ENCODE measurements at places on chromosomes 3 and 15. TPM values are rescaled to one million over a fixed set of nuclear protein-coding genes. Genes with fewer than 3 reads are reported as not detected.

The AMIGO3 gene
- total RNA-seq = 4.0 TPM

The GABRA5 gene
- total RNA-seq = not detected

DNA sequence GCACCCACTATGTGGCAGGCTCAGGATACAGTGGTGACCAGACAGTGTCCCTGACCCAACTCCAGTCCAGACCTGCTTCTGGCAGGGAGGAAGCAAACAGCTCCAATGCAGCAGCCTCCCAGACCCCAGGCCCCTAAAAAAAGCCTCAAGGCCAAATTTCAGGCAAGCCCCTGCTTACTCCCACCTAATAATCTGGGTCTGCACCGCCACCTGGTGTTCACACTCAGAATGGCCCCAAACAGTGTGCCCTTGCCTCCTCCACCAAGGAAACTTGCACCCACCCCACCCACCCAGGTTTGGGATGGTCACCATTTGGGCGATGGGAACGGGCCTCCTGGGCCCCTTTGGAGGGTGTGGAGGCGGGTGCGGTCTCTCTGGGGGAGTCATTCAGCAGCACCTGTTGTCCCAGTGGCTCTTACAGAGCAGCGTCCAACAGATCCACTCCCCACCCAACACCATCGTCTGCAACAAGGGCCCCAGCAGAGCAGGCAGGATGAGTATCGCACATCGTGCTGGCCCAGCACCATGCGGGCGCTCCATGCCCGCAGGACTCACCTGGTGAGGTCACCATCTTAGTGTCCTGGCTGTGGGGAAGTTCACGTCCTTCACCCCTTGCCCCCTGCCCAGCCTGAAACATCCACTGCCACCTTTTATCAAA is 17.3 kb downstream of the C3orf18 start:
- H3K36me3 ChIP-seq = no peaks in the 10 kb centered on the region
- H3K27me3 ChIP-seq = peaks cover 4% of the 10 kb centered on the region
- no peak overlapping the region for H3K27ac ChIP-seq
- DNase-seq = peak; percentile 12

DNA sequence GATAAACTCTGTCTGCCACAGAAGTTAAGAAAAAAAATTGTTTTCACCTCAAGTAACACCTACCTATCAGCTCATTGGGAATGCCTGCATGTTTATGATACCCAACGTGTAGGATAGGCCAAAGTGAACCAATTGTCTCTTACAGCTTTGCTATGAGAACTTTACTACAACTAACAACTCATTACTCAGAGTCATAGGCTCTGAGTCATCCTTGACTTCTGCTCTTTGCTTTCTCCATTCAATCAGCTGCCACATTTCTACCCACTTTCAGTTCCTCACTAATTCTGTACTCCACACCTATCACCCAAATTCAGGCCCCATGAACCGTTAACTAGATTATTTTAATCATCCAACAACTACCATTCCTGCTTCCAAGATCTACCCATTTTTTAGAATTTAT is 843.9 kb downstream of the TUSC7 start:
- no peak overlapping the region for H3K4me3 ChIP-seq
- no peak overlapping the region for H3K27ac ChIP-seq
- no peaks in the 10 kb centered on the region for H3K36me3 ChIP-seq

DNA sequence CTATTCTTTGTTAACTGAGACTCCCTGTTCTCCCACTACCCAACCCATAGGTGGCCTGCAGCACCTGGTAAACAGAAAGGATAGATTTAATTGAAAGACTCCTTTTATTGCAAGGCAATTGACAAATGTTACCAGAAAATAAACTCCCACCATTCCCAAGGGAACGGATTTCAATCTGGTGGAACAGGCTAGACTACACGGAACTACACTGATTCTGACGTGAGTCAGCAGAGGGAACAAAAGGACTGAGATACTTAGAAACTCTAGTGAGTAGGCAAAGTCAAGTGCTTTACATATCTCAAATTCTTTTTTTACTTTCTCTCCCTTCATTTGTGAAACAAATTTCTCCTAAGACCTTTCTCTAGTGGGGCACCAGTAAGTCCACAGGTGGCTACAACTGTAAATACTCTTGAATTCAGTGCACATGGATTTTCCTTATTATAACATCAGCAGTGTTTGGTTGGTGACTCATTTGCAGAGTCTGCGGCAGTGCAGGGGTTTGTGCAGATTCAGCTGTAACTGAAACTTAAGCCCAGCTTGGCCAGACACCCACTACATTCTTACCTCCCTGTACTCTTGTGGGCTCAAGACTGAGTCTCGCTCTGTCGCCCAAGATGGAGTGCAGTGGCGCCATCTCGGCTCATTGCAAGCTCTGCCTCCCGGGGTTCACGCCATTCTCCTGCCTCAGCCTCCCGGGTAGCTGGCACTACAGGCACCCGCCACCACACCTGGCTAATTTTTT is 34.3 kb upstream of the PLSCR2 start:
- DNase-seq = peak; percentile 83
- H3K27me3 ChIP-seq = no peaks in the 10 kb centered on the region
- H3K4me1 ChIP-seq = peaks cover 55% of the 10 kb centered on the region
- H3K27ac ChIP-seq = peak overlapping the region; percentile 81

DNA sequence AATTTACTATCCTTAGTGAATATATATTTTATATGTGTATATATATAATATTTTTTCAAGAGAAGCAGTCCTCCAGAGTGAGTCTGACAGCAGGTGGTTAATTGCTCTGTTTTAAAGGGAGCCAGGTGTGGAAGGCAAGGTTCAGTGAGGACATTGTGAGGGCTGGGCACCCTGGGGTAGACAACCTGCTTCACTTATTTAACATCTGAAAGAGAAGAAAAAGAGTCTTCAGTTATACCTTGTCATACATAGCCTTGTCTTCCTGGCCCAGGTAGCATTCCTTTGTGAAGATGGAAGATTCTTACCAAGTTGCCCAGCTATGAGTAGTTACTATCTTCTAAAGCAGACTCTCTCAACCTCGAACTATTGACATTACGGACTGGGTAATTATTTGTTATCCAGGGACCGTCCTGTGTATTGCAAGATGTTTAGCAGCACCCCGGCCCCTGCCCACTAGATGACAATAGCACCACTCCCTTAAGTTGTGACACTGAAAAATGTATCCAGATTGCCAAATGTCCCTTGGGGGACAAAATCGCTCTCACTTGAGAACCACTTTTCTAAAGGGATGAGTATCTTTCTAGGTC is 336.0 kb upstream of the TRIM42 start:
- no peaks in the 10 kb centered on the region for H3K4me1 ChIP-seq
- no peaks in the 10 kb centered on the region for H3K36me3 ChIP-seq
- H3K27me3 ChIP-seq = no peaks in the 10 kb centered on the region
- DNase-seq = no peak

- peaks cover 9% of the 10 kb centered on the region for H3K4me1 ChIP-seq
- peak; percentile 10 for DNase-seq
- no peak overlapping the region for H3K27ac ChIP-seq
- H3K36me3 ChIP-seq = no peaks in the 10 kb centered on the region
- H3K4me3 ChIP-seq = no peak overlapping the region
These were observed 164.6 kb upstream of the PFN2 start for GRCh38 chr3:150135287-150135721.

GRCh38 chr3:141105828-141106628 is 54.9 kb downstream of the SPSB4 start:
- no peaks in the 10 kb centered on the region for H3K36me3 ChIP-seq
- no peak overlapping the region for H3K4me3 ChIP-seq
- H3K27me3 ChIP-seq = no peaks in the 10 kb centered on the region
- H3K27ac ChIP-seq = no peak overlapping the region
- peak; percentile 32 for DNase-seq
- H3K4me1 ChIP-seq = no peaks in the 10 kb centered on the region

DNA sequence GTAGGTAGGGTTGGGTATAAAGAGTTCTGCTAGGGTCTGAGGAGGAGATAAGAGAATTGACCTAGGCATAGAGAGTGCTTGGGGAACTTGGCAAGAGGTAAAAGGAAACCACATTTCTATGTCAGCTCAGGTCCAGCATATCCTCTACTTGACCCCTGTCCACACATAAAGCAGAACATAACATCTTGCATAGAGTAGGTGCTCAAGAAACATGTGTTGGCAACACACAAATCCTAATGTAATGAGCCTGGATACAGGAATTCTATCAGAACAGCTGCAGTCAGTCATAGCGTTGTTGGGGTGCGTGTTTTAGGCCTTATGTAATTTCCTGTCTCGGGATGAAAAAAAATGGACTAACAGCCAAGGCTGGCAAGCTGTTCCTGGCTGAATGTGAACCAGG is 35.0 kb upstream of the PLCL2 start:
- DNase-seq = no peak
- H3K36me3 ChIP-seq = no peaks in the 10 kb centered on the region
- H3K27ac ChIP-seq = no peak overlapping the region
- no peaks in the 10 kb centered on the region for H3K27me3 ChIP-seq
- H3K4me1 ChIP-seq = no peaks in the 10 kb centered on the region

DNA sequence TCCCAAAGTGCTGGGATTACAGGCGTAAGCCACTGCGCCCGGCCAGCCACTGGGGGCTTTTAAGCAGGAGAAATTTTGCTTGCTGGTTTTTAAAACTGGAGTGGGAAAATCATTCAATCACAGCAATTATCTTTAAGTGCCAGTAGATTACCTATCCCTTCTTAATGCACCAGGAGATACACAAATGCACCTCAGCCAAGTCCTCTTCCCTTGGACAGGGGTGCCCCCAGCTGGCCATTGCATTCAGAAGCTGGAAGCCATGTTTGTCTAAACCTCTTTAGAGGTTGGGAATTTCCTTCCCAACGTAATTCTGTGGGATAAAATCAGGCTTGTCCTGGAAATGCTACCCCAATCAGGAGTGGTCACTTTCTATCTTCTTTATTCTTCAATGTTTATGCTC is 26.6 kb downstream of the MIX23 start:
- H3K4me3 ChIP-seq = no peak overlapping the region
- no peaks in the 10 kb centered on the region for H3K4me1 ChIP-seq
- no peaks in the 10 kb centered on the region for H3K27me3 ChIP-seq
- H3K27ac ChIP-seq = no peak overlapping the region
- peaks cover 3% of the 10 kb centered on the region for H3K36me3 ChIP-seq

GRCh38 chr3:52454250-52454937 is 553 bp upstream of the TNNC1 start:
- peaks cover 37% of the 10 kb centered on the region for H3K4me1 ChIP-seq
- peak overlapping the region; percentile 88 for H3K4me3 ChIP-seq
- H3K27me3 ChIP-seq = no peaks in the 10 kb centered on the region
- DNase-seq = no peak
- peaks cover 21% of the 10 kb centered on the region for H3K36me3 ChIP-seq

Data from SJSA1 (cell line).